Umbilical cord (tissue), 2 donors: ENCODE measurements at places on chromosomes 1 and 21. TPM values are rescaled to one million over a fixed set of nuclear protein-coding genes. Genes with fewer than 3 reads are reported as not detected.

CDA gene
- not detected for total RNA-seq

DNA sequence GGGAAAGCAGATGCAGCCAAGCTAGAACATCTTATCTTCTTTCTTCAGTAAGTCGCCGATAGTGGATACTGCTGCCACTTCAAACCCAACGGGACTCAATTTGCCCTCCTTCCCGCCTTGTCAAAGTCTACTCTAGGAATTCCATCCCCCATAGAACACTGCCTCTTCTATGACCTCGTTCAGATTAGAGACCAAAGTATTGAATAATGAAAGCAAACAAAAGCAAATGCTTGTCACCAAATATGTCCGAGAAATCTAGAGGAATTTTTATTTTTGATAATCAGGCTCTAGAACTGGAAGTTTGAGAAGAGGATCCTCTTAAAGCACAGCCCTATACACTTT, 853 bp upstream of the RRAGC start:
- DNase-seq: no peak

GRCh38 chr1:16244650-16245285, 7.8 kb upstream of the CPLANE2 start:
- no peak for DNase-seq

- no peak for DNase-seq
Measured at GRCh38 chr21:46237474-46237873, 8.9 kb upstream of the LSS start.

GRCh38 chr1:20028125-20028524, 41.9 kb upstream of the PLA2G5 start:
- DNase-seq: peak; percentile 58
